ENCODE measurements at places on chromosomes 5 and 9. TPM values are rescaled to one million over a fixed set of nuclear protein-coding genes. Genes with fewer than 3 reads are reported as not detected.

PLPPR1 gene
- total RNA-seq, result not detected

PROB1 gene
- 0.17 TPM for total RNA-seq

PCAT7 gene
- total RNA-seq, result 1.1 TPM

TAF11L5 gene
- not detected for total RNA-seq

PKD2L2 gene
- not detected for total RNA-seq

CCDC152 gene
- total RNA-seq, result 0.03 TPM

LTC4S gene
- 1.2 TPM for total RNA-seq

SEMA6A gene
- 0.11 TPM for total RNA-seq

TMEM174 gene
- total RNA-seq, result not detected

KIF12 gene
- not detected for total RNA-seq

CAAP1 gene
- 26.1 TPM for total RNA-seq

ANKRD34B gene
- total RNA-seq, result not detected

SWI5 gene
- total RNA-seq, result 51.9 TPM

PHYHD1 gene
- not detected for total RNA-seq

C8G gene
- total RNA-seq, result 0.47 TPM

MYMK gene
- total RNA-seq, result not detected

PDCD1LG2 gene
- 4.0 TPM for total RNA-seq

PCDHAC1 gene
- total RNA-seq, result not detected

RFESD gene
- 2.5 TPM for total RNA-seq

MAML1 gene
- total RNA-seq, result 10.4 TPM

PDE6A gene
- total RNA-seq, result not detected

SH3GL2 gene
- not detected for total RNA-seq

HSD17B3 gene
- total RNA-seq, result 0.37 TPM

FOXD4L3 gene
- not detected for total RNA-seq

EDIL3 gene
- 2.4 TPM for total RNA-seq

TNC gene
- total RNA-seq, result 45.8 TPM

FBP2 gene
- not detected for total RNA-seq

MARCHF6 gene
- 48.5 TPM for total RNA-seq

SPAAR gene
- 0.23 TPM for total RNA-seq

FRMPD1 gene
- not detected for total RNA-seq

SPINK13 gene
- total RNA-seq, result not detected

CEP72 gene
- 16.0 TPM for total RNA-seq

SPATA31E1 gene
- total RNA-seq, result not detected

EIF4EBP3 gene
- total RNA-seq, result not detected

EGR1 gene
- total RNA-seq, result 0.64 TPM

DRD1 gene
- total RNA-seq, result not detected

Data from HT1080 (cell line).